Aorta (tissue), 5 donors: ENCODE measurements at places on chromosomes 6 and 20. TPM values are rescaled to one million over a fixed set of nuclear protein-coding genes. Genes with fewer than 3 reads are reported as not detected.

- DNase-seq, result no peak
Observed at GRCh38 chr6:129539032-129539431, 170.9 kb downstream of the ARHGAP18 start.

DNA sequence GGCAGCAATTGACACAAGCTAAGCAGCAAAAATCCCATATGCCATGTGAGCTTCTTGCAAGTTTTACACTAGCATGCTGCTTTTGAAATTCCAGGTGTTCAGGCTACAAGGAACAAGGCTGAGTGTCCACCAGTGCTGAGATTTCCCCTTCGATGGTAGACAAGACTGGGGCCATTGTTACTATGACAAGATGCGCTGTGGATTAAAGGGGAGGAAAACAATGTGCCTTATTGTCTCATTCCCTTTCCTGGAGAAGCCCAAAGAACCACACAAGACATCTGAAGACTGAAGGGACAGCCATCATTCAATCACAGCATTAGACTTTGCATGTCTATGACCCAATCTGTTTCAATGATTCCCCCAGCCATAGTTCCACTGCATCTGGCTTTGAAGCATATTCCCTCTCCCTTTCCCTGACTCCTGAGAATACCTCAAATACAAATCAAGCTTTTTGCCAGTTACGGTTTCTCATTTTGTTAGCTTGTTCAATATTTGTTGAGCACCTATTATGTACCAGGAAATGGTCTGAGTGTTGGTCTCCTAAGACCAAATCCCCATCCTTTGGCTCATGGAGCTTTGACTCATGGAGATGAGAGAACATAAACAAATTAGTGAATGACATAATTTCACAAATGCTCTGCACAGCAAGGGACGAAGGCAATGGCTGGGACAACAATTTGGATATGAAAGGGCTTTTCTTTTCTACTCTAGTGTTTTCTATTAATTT is 23.4 kb upstream of the SCGN start:
- DNase-seq, result no peak

The C2 gene
- 20.8 TPM for total RNA-seq

The BHLHE23 gene
- not detected for total RNA-seq

The CCN6 gene
- total RNA-seq, result not detected

DNA sequence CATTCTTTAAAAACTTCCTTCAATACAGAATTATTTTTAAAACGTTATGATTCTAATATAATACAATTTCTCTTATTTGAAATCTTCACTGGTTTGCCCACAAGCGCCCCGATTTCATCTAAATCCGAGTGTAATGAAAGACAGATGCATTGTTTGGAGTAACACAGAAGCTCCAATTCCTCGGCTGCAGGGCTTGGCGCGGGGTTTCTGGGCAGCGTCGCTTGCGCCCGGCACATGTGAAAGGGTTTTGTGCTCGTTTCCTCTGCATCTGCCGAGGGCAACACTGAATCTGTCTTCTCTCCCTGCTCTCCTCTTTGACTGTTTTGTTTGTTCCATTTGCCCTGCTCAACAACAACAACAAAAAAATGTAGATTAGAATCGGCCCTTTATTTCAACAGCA is 248.6 kb upstream of the QKI start:
- no peak for DNase-seq

The RNF114 gene
- total RNA-seq, result 70.6 TPM

The ISM1 gene
- 94.9 TPM for total RNA-seq

- DNase-seq, result no peak
Observed at GRCh38 chr6:38234934-38235682, 404.6 kb downstream of the BTBD9 start.

DNA sequence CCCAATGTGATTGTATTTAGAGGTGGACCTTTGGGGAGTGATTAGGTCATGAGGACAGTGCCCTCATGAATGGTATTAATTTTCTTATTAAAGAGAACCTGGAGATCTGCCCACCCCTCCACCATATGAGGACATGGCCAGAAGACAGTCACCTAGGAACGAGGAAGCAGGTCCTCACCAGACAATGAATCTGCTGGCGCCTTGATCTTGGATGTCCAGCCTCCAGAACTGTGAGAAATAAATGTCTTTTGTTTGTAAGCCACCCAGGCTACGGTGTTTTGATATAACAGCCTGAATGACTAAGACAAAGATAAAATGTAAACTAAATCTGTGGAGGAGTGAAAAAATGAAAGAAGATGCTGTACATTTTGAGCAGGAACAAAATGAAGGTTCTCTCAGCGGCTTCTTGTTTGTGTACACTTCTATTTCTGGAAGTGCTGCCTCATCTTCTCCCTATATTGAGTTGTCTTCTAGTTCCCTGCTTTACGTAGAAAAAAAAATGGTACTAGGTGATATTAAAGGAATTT is 1.5 kb upstream of the IPCEF1 start:
- no peak for DNase-seq

DNA sequence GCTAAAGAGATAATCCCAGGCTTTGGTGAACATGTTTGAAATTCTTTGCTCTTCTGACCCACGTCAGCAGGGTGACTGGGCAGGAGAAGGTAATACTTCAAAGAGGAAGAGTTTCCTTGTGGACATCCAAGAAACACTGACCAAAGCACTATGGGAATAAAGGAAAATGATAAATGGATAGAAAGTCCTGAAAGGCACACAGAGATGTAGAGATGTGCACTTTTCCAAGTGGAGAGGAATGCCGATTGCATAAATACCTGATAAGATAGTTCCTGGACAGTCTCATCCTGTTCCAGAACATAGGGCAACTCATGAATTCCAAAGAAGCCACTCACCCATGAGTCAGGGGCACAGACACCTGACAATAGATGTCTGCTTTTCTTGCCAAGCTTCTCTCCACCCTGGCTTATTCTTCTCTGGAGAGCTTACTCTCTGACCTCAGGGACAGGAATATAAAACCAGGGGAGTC is 191.3 kb upstream of the FOXA2 start:
- no peak for DNase-seq

GRCh38 chr6:167565884-167566599 is 241.2 kb downstream of the TTLL2 start:
- no peak for DNase-seq

- DNase-seq, result no peak
Observed at GRCh38 chr6:158772172-158772571, 47.0 kb downstream of the EZR start.

The LHFPL5 gene
- not detected for total RNA-seq

- no peak for DNase-seq
Observed at GRCh38 chr20:6959900-6960312, 192.4 kb downstream of the BMP2 start.

The CST4 gene
- not detected for total RNA-seq

DNA sequence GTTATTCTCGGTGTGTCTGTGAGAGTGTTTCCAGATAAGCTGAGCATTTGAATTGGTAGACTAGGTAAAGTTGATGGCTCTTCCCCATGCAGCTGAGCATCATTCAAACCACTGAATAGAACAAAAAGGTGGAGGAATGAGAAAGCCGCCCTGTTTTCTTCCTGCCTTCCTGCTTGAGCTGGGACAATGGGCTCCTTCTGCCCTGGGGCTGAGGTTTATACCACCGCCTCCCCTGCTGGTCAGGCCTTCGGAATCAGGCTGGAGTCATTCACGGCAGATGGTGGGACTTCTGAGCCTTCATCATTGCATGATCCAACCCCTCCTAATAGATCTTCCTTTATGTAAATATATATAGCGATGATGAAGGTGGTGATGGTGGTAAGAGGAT is 124.9 kb downstream of the ANKRD60 start:
- no peak for DNase-seq

DNA sequence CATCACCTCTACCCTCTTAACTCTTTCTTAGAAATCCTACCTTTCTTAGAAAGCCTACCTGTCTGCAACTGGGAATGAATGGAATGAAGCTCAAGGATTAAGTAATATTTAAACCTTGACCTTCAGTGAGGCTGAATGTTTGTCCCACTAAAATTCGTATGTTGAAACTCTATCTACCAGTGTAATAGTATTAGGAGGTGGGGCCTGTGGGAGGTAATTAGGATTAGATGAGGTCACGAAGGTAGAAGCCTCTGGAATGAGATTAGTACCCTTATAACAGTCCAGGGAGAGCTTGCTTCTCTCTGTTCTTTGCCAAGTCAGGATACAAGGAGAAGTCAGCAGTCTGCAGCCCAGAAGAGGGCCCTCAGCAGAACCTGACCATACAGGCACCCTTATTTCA is 158.0 kb downstream of the TENT5A start:
- no peak for DNase-seq

DNA sequence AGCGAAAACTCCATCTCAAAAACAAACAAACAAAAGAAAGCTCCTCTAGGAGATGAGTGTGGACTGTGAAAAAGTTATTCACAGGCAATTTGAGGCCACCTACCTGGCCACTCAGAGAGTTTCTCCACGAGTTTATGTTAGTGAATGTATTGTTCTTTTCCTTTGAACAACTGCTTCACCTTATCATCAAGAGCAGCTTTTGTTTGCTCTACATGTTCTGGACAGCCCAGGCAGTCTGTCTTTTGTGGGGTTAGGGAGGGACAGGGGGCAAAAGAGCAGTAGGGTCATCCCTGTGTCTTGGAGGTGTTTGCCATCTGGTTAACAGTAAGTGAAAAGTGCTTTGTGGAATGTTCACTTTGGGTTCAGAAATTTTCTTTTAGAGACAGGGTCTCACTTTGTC is 8.0 kb downstream of the CASS4 start:
- no peak for DNase-seq

DNA sequence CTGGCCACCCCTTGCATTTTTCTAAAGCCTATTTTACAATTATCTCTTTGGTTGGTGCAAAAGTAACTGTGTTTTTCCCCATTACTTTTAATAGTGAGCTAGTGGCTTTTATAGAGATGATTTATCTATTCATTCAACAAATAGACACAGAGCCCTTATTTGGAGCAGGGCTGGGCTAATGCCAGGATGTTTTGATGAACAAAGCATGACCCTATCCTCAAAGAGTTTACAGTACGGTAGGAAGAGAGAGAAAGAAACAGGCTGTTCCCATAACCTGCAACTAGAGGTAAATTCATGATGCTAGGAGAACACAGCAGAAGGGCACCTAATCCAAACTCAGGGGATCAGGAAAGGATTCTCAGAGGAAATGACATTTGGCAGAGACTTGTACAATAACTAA is 37.3 kb upstream of the UST start:
- no peak for DNase-seq

DNA sequence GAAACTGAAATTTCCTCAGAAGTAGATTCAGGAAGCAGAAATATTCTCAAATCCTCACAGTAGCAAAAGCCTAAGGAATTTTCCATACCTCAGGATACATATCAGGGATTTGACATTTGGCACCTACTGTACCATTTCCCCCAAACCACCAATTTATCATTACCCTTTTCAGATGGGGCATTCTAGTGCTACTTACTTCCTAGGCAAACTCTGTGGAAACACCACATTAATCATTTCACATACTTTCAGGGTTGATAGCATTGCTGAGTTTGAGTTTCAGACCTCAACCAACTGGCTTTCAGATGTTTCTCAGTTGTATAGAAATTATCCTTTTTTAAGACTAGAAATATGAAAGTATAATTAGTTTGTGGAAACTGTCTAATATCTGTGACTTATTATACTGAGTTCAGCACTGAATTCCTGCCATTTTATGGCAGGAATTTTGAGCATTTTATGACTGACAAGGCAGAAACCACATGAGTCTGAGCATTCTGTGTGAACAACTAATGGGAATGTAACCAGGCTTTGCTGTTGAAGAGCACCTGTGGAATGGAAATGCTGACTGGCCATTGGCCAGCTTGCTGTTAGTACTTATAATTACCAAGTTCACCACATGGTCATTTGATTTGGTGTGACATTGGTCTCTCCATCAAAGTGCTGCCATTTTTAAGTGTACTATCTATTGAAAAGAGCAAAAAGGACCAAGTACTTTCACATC is 35.1 kb upstream of the IRAK1BP1 start:
- no peak for DNase-seq

The ZFAND3 gene
- total RNA-seq, result 83.6 TPM

The MOXD1 gene
- total RNA-seq, result 1.0 TPM

The HLA-DMB gene
- 73.1 TPM for total RNA-seq

DNA sequence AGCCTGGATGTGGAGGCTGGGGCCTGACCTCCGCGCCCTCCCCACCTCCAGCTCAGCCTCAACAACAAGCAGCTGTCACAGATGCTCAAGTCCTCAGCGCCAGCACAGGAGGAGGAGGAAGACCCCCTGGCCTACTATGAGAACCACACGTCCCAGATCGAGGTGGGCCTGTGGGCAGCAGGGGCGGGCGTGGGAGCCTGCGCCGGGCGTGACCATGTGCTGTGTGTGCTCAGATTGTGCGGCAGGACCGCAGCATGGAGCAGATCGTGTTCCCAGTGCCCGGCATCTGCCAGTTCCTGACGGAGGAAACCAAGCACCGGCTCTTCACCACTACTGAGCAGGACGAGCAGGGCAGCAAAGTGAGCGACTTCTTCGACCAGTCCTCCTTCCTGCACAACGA is 23.5 kb downstream of the UQCC2 start:
- no peak for DNase-seq

DNA sequence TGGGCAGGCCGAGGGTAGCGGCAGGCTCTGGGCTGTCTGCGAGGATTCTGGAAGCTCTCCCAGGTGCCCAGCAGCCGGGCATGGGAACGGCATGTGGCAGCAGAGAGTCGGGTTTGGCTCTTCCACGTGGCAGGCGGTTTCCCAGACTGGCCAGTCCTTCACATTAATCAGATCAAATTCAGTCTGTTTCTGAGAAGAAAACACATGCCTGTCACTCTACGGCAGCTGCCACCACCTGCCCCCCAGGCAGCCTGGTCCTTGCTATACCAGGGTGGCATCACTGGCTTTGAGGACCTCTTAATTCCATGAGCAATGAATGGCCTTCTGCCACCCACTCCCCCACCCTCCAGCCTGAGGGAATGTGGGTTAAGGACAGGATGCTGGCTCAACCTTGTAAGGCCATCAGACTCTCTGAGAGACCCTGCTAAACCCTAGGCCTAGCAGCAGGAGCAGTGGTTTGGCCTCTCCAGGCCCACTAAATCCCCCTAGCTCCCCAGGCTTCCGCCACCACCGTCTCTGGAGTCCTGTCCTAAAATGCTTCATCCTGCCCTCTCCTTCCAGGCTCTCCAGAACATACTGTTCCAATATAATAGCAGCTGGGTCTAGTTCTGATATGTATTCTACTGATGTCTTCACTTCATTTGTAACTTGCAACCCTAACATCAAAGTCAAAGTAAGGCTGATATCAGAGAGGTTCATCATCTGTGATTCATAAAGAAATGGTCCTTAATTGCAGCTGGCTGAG is 47.8 kb downstream of the PLCG1 start:
- no peak for DNase-seq

- no peak for DNase-seq
Observed at GRCh38 chr20:9323622-9324021, 190.8 kb upstream of the LAMP5 start.

- no peak for DNase-seq
Observed at GRCh38 chr20:50415021-50415515, 95.1 kb upstream of the PTPN1 start.

DNA sequence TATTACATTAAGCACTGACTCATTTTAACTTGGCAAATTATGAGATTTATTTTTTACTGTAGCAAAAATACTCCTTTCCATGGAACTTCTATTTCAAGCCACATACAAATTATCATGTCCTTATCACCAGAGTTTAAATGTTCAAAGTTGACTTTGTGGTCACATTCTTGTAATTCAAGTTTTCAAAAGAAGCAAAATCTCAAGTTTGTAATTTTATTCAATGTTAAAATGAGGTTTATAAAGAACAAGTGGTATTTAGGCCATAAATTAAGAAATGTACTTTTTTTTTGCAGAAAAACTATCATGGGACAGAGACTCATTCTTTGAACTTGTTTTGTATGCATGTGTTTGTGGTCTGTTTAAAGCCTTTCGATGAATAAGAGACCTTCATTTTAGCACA is 811.5 kb downstream of the TENT5A start:
- DNase-seq, result no peak

The FLOT1 gene
- total RNA-seq, result 172 TPM
